Natural killer cell treated with Interleukin-12 subunit alpha and Interleukin-12 subunit beta and Interleukin-15 and Interleukin-18, amount 100 ng/mL, for 72 hours (primary cell): ENCODE measurements at places on chromosomes 6 and 20. TPM values are rescaled to one million over a fixed set of nuclear protein-coding genes. Genes with fewer than 3 reads are reported as not detected.

The ADTRP gene
- 1.0 TPM for total RNA-seq

The SOX4 gene
- 1.5 TPM for total RNA-seq

The CTSZ gene
- 32.8 TPM for total RNA-seq

The SLC24A3 gene
- total RNA-seq = 1.4 TPM

The NMBR gene
- total RNA-seq = not detected

The LCA5 gene
- 0.07 TPM for total RNA-seq

The ENPP5 gene
- total RNA-seq = 1.0 TPM

The CST4 gene
- not detected for total RNA-seq

The RNGTT gene
- 26.9 TPM for total RNA-seq

The CCN6 gene
- not detected for total RNA-seq

The ARFRP1 gene
- total RNA-seq = 52.4 TPM
